Stimulated activated naive CD4-positive, alpha-beta T cell treated with Interleukin-2 at 50 U/mL for 16 hours (primary cell): ENCODE measurements at places on chromosomes 1 and 21.

GRCh38 chr21:24118738-24119459 is 1488.4 kb downstream of the MRPL39 start:
- DNase-seq: no peak

DNA sequence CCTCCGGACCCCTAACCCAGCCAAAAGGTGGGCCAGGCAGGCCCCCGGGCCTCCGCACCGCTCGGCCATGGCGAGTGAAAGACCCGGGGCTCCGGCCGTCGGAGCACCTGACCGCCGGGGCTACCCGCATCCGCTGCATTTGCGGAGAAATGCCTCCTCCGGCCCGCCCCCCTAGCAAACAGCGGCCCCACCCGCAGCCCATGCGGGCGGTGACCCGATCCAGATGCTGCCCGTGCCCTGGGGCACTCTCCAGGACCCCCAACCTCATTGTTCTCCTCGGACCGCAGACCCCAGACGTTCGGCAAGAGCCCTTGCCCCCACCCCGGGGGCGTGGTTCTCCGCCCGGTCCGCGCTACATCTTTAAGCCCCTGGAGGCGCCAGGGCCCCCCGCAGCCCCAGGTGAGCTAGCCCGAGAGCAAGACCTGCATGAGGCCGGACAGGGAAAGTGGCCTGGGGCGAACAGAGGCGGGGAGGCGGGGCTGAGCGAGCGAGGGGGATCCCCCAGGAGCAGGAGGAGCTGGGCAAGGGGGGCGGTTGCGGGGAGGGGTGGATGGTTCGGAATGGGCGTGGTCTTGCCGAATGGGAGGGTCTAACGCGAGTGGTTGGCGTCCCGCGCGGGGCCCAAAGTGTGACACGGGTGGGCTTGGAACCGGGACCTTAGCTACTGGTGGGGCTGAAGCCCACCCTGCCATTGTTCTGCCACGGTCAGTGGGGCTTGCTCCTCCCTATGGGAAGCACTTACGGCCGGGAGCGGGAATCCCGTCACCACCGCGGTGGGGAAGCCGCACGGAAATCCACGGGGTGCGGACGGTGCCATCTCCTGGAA is 6.3 kb upstream of the CRYBG2 start:
- DNase-seq: no peak

DNA sequence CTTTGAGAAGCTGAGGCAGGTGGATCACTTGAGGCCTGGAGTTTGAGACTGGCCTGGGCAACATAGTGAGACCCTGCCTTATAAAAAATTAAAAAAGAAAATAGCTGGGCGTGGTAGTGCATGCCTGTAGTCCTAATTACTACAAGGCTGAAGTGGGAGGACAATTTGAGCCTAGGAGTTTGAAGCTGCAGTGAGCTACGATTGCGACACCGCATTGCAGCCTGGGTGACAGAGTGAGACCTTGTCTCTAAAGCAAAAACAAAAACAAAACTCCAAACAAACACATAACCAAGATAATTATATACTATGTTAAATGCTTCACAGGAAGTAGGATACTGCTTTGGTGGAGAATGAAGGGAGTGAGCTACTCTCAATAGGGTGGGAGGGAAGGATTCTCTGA is 5.4 kb upstream of the PAFAH2 start:
- no peak for DNase-seq

DNA sequence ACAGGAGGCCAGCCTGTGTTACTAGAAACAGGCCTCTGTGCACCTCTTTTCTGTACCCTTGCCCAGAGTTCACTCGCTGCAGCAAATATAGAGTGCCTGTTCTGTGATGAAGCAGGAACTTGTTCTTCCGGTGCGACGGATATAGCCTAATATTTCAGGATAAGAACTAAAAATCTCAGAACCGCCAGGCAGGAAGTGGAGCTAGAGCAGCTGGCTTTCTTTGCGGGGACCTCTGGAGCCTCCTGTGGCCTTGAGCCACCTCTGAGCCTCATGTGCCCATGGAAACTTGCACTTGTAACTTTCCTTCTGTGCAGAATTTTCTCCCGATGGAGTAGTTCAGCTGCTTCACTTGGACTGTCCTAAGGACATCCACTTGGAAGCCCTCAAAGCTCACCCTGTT is 44.5 kb upstream of the VAMP3 start:
- DNase-seq: no peak

DNA sequence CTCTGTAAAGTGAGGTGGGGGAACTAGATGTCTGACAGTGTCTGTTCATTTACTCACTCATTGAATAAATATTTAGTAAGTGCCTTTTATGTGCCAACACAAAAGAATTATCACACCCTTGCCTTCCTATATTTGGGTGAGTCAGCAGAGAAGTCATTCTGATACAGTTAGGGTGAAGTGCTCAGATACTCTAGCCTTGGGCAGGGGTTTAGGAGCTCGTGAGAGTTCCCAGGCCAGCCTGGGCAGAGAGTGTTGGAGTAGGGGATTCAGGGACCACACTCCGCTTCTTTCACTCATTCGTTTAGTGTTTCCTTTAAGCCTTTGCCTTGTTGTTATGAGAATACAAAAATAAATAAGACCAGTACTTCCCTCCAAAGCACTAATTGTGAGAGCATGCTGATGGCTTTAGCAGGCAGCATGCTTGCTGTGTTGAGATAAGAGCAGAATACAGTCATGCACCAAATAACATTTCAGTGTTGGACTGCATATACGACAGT is 83.9 kb downstream of the DYRK1A start:
- DNase-seq: no peak

DNA sequence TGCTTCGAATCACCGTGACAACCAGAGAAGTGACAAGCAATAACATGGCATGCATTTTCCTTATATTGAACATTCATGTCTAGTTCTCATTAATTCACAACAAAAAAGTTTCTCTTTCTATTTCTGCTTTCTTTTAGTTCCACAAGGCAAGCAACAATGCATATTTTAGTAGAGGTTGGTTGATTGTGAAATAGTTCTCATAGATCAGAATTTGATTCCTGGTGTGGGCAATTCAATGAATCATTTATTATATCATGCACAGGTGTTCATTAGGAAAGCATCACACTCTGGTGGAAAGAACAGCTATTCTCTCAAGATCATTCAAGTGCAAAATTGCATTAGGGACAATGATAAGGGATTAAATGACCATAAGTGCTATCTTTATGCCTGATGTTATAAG is 980.9 kb downstream of the BRINP3 start:
- no peak for DNase-seq
